Fibroblast of villous mesenchyme (primary cell): ENCODE measurements at places on chromosomes 7 and 10. TPM values are rescaled to one million over a fixed set of nuclear protein-coding genes. Genes with fewer than 3 reads are reported as not detected.

CACNA2D1 gene
- 63.5 and 63.8 TPM in 2 replicates for total RNA-seq

ZPBP gene
- total RNA-seq, result not detected in 2 replicates

AKR1D1 gene
- total RNA-seq, result not detected in 2 replicates

ANXA8L1 gene
- total RNA-seq, result 4.3 and 9.0 TPM in 2 replicates

KIF20B gene
- total RNA-seq, result 10.3 and 19.9 TPM in 2 replicates

ASB4 gene
- not detected in 2 replicates for total RNA-seq

SPDYE2 gene
- not detected in 2 replicates for total RNA-seq

HKDC1 gene
- total RNA-seq, result 0.43 and 0.64 TPM in 2 replicates

ADCYAP1R1 gene
- under 0.01 TPM in 1 of 2 replicates, not detected in the other for total RNA-seq

SPDYE8 gene
- total RNA-seq, result not detected in 2 replicates

MACROH2A2 gene
- total RNA-seq, result 3.9 TPM in 2 replicates

UBE2D1 gene
- total RNA-seq, result 12.9 and 27.6 TPM in 2 replicates

AUTS2 gene
- 3.9 and 7.1 TPM in 2 replicates for total RNA-seq

HEPACAM2 gene
- not detected in 2 replicates for total RNA-seq

GRCh38 chr7:151013733-151014497, 10.4 kb downstream of the ATG9B start:
- peak; percentile 64 for DNase-seq

- peak; percentile 55 for DNase-seq
Observed at GRCh38 chr10:101693978-101694673, 844 bp downstream of the FBXW4 start.

DNA sequence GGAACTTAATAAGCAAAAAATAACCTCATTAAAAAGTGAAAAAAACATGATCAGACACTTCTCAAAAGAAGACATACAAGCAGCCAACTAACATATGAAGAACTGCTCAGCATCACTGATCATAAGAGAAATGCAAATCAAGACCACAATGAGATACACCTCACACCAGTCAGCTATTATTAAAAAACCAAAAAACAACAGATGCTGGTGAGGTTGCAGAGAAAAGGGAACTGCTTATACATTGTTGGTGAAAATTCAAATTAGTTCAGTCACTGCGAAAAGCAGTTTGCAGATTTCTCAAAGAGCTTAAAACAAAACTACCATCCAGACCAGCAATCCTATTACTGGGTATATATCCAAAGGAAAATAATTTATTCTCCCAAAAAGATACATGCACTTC, 513.3 kb downstream of the MDFIC start:
- DNase-seq, result no peak

DNA sequence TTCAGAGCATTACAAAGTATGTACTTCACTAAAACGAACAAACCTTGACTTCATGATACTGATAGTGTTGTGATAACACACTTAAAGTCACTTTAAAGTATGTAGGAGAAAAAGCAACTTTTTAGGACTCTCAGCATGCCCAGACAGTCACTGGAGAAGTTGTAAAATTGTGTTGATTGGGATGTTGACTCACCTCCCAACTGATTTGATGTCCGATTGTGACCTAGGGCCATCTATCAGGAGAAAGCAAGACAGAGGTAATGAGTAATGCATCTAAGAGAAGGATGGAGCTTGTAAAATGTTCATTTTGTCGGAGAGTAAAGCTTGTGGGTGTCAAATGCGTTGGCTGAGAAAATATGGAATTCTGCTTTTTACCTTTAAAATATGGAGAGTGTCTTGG, 135.4 kb upstream of the SEMA3D start:
- DNase-seq, result no peak

DNA sequence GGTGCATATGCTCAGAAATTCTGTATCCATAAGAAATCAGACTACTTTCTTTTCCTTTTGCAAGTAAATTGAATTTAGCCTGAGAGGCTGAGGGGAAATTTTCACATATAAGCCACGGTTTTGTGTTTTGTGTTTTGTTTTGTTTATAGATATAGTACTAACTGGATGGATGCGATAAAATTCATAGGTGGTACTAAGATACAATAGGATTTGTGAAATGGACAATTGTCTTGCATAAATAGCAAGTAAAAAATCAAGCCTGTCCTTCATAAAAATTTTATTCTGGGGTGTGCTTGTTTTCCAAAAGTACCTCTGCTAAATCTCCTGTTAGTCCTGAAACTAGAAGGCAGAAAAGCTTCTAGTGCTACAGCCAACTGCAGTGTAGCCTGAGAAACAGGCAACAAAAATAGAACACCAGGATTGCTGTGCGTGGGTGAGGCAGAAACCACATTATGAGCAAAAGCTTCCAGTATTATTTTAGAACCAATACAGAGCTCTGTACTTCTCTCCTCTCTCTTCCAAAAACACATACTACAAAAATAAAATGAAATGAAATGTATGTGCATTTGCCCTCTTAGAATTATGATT, 634 bp upstream of the HDAC9 start:
- DNase-seq, result peak; percentile 16

DNA sequence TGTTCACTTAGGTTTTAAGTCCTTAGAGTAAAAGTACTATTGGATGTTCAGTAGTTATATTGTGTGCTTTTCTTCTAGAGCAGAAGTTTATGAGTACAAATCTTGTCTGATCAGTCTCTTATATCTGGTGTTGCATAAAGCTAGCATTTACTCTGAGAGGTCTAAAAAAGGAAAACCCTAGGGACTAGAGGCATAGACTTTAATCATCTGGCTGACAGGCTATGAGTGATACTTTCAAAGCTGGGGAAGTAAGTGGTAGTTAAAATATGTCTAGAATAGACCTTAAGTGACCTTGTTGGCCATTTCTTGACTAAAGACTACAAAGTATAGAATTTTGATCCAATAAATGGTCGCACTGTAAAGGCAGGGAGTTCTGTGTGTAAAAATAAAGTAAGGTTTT, 32.9 kb upstream of the PHYHIPL start:
- no peak for DNase-seq

DNA sequence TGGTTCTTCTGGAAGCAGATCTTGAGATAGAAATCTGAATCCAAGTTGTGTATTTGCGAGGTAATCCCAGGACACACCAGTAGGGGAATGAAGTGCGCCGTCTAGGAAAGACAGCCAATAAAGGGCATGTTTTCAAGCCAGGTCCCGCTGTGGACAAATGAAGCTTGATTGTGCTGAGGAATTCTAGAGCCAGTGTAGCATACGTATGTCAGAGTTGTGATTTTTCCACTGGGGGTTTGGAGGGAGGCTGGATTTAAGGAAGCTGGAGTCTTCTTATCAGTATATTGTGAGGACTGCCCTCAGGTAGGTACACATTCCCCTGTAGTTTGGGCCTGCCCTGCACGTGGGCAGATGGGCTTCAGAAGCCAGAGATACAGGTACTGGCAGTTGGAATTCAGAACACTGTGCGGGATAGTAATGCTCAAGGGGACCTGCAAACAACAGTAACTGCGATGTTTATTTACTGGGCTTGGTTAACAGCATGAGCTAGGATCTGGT, 50.9 kb downstream of the GALNT11 start:
- peak; percentile 20 for DNase-seq

DNA sequence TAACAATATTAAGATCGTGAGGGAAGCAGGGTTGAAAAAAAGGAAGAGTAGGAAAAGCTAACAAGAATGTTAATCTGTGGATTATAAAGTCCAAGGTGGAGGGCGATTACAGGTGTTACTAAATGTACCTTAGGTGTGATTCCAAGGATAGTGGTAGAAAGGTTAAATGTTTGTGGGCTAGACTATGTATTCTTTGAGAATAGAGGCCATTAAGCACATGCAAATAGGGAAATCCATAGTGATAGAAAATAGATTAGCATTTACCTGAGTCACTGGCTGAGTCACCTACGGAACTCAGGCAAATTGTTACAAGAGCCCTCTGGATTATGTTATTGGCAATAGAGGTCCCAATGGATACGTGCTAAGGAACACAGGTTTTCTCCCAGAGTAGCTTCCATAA, 9.0 kb downstream of the MGAM2 start:
- no peak for DNase-seq

- no peak for DNase-seq
Observed at GRCh38 chr7:142563470-142563869, 185.8 kb upstream of the PRSS1 start.

GRCh38 chr10:108545921-108546320, 1377.4 kb downstream of the XPNPEP1 start:
- no peak for DNase-seq

DNA sequence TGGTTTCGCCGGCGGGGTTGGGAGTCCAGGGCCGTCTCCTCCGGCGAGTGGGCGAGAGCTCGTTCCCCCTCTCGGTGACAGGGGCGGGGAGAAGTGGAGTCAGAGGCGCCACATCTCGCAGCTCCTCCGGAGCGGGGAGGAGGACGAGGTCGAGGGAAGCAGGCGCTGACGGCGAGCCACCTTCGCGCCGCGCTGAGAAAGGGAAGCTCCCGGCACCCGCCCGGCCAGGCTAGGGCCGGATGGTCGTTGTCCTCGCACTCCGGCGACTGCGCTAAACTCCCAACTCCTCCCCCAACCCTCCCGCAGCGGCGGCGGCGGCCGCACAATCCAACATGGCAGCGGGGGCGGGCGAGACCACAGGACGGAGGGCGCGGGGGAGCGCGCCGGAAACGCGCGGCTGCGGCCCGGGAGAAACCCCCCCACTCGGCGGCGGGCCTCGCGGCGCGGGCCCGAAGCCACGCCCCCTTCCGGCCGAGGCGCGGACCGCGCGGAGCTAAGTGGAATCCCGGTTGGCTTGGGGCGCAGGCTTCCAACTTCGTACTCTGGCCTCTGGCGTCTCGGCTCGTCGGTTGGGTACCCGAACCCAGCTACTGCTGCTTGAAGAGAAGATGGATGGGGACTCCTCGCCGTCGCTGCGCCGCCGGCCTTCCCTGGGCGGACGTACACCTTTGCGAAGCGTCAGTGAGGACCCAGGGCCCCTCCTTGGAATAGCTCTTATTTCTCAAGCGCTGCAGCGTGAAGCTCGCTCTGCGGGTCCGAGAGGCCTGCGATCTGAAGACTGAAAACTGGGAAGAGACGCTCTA, at the start of gene WASL:
Gene WASL, minus strand, starts transcription at position 270 of the 803 bp plus-strand sequence. Its CDS starts 269 bp downstream, at position 1.
- DNase-seq, result peak; percentile 93

DNA sequence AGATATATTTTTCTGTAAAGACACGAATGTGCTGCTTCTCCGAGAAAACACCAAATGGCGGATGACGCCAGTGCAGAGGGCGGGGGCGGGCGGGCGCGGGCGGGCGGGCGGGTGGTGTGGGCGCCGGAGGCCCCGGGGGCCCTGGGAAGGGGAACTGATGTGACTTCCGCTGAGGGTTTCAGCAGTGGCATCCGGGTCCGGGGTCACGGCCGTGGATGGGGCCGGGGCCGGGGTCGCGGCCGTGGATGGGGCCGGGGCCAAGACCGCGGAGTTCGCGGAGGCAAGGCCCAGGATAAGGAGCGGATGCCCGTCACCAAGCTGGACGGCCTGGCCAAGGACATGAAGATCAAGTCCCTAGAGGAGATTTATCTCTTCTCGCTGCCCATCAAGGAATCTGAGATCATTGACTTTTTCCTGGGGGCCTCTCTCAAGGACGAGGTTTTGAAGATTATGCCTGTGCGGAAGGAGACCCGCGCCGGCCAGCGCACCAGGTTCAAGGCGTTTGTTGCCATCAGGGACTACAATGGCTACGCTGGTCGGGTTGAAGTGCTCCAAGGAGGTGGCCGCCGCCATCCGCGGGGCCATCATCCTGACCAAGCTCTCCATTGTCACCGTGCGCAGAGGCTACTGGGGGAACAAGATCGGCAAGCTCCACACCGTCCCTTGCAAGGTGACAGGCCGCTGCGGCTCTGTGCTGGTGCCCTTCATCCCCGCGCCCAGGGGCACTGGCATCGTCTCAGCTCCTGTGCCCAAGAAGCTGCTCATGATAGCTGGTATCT, 20.3 kb upstream of the IGF2BP3 start:
- peak; percentile 41 for DNase-seq

GRCh38 chr7:7857143-7857583, 111.4 kb upstream of the GLCCI1 start:
- DNase-seq, result no peak

DNA sequence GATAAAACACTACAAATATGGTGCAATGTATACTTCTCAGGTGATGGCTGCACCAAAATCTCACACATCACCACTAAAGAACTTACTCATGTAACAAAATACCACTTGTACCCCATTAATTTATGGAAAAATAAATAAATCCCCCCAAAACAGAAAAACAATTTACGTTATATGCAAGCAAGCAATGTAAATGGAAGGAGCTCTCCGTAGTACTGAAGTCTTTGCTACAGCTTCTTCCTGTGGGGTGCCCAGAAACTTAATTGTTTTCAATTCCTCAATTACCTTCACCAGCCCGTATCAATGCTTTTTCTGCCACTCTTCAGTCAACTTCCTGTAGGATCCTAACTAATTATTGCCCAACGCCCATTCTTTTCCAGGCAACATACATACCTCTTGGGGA, 138.1 kb downstream of the RELN start:
- DNase-seq, result peak; percentile 23

- no peak for DNase-seq
Observed at GRCh38 chr7:21430575-21430954, 2.7 kb downstream of the SP4 start.

GRCh38 chr7:157519246-157519645, 182.4 kb downstream of the DNAJB6 start:
- no peak for DNase-seq

GRCh38 chr10:25867321-25867720, 66.7 kb upstream of the MYO3A start:
- no peak for DNase-seq

GRCh38 chr10:87605628-87606251, 53.9 kb upstream of the PAPSS2 start:
- DNase-seq, result no peak

DNA sequence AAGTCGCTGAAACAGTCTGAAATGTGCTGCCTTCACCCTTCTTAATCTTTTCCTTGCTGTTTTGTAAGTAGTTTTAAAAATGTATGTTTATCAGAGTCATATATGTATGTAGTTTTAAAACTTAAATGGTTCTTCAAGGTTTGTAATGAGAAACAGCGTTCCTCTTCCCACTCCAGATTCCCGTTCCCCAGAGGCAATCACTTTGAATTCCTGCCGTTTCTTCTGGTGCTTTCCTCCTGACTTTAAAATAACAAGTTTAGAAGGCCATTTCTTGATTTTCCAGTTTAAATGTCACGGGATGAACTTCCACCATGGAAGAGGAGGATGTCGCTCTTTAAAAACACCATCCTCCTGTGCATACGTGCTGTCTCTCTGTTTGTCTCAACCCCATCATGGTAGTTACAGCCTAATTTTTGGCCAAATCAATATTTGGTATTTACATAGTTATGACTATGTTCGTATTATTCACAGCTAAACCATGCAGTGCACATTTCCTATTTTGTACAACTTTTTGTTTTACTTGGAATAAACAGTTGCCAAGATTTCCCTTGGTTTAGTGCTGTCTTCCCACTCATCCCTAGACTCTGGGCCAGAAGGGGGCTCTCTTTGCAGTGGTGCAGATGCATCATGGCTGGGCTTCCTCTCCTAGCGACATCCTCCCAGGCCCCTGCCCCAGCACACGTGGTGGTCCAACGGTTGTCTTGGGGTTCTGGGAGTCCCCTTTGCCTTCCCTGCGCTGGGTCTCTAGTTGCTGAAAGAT, 151.4 kb downstream of the PTPN20 start:
- no peak for DNase-seq

DNA sequence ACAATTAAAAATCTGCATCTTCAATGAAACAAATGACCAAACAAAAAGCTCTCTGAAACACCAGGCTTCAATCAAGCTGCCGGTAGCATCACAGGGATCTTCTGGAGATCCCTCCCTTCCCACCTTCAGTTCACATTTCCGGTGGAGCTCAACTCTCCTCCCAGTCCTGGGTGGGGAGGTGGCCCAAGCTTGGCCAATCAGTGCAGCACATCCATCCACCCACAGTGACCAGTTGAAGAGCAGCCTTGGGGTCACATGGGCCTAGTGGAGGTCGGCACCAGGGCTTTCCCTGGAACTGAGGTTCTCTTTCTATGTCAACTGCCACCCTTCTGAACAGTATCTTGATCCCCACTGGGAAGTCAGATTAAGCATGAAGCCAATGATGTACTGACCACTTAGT, 620.1 kb upstream of the MGMT start:
- no peak for DNase-seq
